ENCODE measurements at places on chromosomes 13 and 19.

DNA sequence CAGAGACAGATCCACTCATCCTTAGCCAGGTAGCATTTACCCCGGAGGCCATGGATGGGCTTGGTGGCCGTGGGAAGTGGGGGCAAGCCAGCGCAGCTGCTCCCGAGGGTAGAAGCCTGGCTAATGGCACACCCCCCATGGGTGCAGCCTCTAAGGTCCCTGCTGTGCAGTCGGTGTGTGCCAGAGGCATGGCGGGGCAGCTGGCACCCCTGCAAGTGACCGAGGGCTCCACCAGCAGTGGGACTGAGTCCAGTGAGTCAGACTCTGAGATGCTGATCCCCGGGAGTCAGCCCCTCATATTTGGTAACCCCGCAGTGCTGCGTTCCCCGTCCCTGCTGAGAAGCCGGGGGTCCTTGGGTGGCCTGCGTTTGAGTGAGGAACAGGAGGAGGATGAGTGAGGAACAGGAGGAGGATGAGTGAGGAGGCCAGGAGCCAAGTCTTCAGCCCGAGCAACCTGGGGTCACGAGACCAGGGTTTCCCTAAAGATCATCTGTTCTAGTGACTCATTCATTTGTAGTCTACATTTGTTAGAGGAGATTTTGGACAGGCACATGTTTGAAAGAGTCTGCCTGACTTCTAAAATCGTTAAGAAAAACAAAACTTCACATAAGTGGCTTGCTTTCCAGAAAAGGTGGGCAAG, 180.7 kb downstream of the STK24 start:
- no peak for DNase-seq

- no peak for DNase-seq
These were observed 177.8 kb upstream of the NBEA start for GRCh38 chr13:34764246-34764645.

GRCh38 chr19:13633109-13633508, 126.8 kb upstream of the CACNA1A start:
- DNase-seq, result no peak

- no peak for DNase-seq
These were observed 268.7 kb downstream of the DCT start for GRCh38 chr13:94210816-94211215.

- DNase-seq, result no peak
These were observed 29.8 kb downstream of the ARHGAP35 start for GRCh38 chr19:46890423-46891170.

GRCh38 chr19:41225238-41226052, 6.4 kb downstream of the AXL start:
- DNase-seq, result no peak

- DNase-seq, result no peak
These were observed 16.8 kb upstream of the TM9SF2 start for GRCh38 chr13:99484473-99484872.

- DNase-seq, result no peak
These were observed 232.0 kb upstream of the SPRY2 start for GRCh38 chr13:80572923-80573316.

DNA sequence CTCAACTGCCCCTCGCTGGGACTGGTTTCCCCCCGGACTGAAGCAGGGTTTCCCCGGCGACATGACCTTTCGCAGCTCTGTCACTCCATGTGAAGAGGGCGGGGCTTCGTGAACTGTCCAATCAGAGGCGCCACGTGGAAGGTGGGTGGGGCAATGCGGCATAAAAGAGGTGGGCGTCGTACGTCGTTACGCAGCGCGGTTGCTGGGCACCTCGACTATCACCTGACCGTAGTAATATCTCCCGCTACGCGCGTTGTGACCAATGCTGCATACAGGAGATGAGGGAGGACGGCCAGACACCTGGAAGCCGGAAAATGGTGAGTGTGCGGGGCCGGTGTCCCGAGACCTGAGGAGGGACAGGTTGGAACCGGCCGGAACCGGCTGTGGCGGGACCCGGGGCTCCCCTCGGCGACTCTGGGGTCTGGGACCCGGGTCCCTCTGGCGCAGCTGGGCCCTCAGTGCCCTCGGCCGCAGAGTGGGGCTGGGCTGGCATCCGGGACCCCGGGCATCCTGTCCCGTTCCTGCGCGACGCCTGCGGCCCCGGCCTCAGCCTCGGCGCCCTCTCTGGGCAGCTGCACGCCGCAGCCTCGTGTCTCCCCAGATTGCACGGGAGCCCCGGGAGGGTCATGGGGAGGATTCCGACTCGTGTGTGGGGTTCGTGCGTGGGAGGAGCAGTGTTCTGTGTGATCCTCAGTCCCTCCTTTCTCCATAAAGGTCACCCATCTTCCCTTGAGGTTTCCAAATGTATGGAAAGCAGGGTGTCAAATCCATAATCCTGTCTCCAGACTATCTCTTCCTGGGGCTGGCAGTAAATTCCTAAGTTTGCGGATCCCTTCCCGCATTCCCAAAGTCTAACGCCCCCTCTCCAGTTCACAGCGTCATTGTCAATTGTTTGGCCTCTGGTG, 32.2 kb downstream of the ZNF136 start:
- DNase-seq, result peak; percentile 38

GRCh38 chr13:109088624-109088917, 459.2 kb downstream of the MYO16 start:
- DNase-seq, result no peak

- DNase-seq, result no peak
These were observed 11.4 kb downstream of the COQ8B start for GRCh38 chr19:40705362-40705651.

- DNase-seq, result no peak
These were observed 16.7 kb upstream of the POSTN start for GRCh38 chr13:37615276-37615675.

- no peak for DNase-seq
These were observed 193.7 kb downstream of the RFC3 start for GRCh38 chr13:34011552-34012085.

GRCh38 chr13:47279920-47280319, 383.1 kb upstream of the HTR2A start:
- no peak for DNase-seq

DNA sequence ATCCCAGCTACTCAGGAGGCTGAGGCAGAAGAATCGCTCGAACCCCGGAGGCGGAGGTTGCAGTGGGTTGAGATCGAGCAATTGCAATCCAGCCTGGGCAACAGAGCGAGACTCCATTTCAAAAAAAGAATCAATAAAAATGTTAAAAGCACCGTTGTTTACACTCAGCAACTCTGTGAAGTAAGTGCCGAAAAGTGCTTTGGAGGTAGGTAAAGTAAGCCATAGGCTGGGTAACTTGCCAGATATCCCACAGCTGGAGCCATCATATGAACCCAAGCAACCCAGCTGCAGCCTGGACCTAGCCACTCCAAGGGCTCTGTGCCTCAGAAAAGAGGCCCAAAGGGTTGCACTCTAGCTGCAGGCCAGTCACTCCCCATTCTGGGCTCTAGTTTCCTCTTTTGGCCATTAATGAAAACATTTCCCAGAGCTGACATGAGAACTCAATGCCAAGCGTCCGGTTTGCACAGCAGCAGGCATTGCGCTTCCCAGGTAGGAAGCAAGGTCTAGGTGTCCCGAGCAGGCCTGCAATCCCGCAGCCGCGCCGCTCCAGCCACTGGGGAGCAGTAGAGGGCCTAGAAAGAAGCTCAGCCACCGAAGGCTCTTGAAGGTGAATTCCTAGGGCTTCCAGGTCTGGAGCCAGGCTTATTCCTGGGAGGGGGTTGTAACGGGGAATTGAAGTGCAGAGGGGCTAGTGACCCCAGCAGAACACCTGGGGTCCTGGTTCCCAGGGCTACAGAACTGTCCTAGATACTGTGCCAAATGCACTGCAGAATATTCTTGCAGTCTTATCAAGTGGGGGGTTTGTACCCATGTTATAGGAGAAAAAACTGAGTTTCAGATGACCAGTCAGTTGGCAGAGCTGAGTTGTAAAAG, 4.1 kb upstream of the CD79A start:
- no peak for DNase-seq

GRCh38 chr13:26024558-26024957, 27.3 kb downstream of the SHISA2 start:
- no peak for DNase-seq

DNA sequence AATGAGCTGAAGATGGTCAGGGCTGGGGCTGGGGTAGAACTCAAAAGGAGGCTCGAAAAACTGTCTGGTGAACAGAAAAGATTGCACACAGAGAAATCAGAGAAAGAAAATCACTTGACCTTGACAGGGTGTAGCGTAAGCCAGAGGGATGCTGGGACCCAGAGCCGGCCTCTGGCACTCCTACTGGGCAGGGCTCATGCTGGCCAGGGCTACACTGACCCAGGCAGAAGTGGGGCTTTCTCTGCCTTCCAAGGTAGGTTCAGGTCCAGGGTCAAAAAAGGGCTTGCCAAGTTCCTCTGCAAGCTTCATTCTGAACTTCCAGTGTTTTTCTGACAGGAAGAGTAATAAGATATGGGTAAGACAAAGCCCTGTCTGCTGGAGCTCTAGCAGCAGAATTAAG, 56.2 kb downstream of the LATS2 start:
- DNase-seq, result no peak

- no peak for DNase-seq
These were observed 42.3 kb downstream of the CD320 start for GRCh38 chr19:8265872-8266271.
